ENCODE measurements at places on chromosomes 12 and 14. TPM values are rescaled to one million over a fixed set of nuclear protein-coding genes. Genes with fewer than 3 reads are reported as not detected.

Gene GLIPR1L1
- polyA plus RNA-seq: not detected

Gene NDUFB1
- polyA plus RNA-seq: 283 TPM

GRCh38 chr12:29561664-29562071 lies 64.2 kb upstream of the OVCH1 start:
- no peaks in the 10 kb centered on the region for H3K4me1 ChIP-seq
- DNase-seq: no peak
- H3K27me3 ChIP-seq: no peaks in the 10 kb centered on the region
- no peak overlapping the region for H3K4me3 ChIP-seq
- no peaks in the 10 kb centered on the region for H3K36me3 ChIP-seq

GRCh38 chr14:23352506-23353432 lies at the start of gene SLC22A17:
Gene SLC22A17, minus strand, starts transcription at chr14:23352887.
- no peak within 1 kb of the TSS for H3K27ac ChIP-seq
- no peaks in the 10 kb centered on the region for H3K36me3 ChIP-seq
- peak within 1 kb of the TSS; percentile 55 for H3K4me3 ChIP-seq
- H3K27me3 ChIP-seq: no peaks in the 10 kb centered on the region
- DNase-seq: peak; percentile 55
- peaks cover 4% of the 10 kb centered on the region for H3K4me1 ChIP-seq

- no peak overlapping the region for H3K27ac ChIP-seq
- no peaks in the 10 kb centered on the region for H3K27me3 ChIP-seq
- H3K4me1 ChIP-seq: no peaks in the 10 kb centered on the region
Measured at GRCh38 chr12:123973552-123974341, 732 bp downstream of the ZNF664 start.
